ENCODE measurements at places on chromosomes 12 and 14. TPM values are rescaled to one million over a fixed set of nuclear protein-coding genes. Genes with fewer than 3 reads are reported as not detected.

Gene GLI1
- 1.7 TPM for total RNA-seq

Gene XPOT
- 25.9 TPM for total RNA-seq

Gene GPR132
- total RNA-seq, result 3.4 TPM

Gene BDKRB2
- total RNA-seq, result 18.9 TPM

Gene RERG
- 11.4 TPM for total RNA-seq

Gene KRT82
- not detected for total RNA-seq

Gene PTPRR
- 30.3 TPM for total RNA-seq

Gene AMN
- 809 TPM for total RNA-seq

Gene TAS2R7
- total RNA-seq, result not detected

Gene RPGRIP1
- total RNA-seq, result 3.3 TPM

Gene SERPINA9
- total RNA-seq, result 0.80 TPM

Gene HEATR5A
- 37.5 TPM for total RNA-seq

Gene RNASE7
- not detected for total RNA-seq

Gene SEL1L
- 16.5 TPM for total RNA-seq

Gene TSPAN19
- not detected for total RNA-seq
